ENCODE measurements at places on chromosomes 16 and 17.

DNA sequence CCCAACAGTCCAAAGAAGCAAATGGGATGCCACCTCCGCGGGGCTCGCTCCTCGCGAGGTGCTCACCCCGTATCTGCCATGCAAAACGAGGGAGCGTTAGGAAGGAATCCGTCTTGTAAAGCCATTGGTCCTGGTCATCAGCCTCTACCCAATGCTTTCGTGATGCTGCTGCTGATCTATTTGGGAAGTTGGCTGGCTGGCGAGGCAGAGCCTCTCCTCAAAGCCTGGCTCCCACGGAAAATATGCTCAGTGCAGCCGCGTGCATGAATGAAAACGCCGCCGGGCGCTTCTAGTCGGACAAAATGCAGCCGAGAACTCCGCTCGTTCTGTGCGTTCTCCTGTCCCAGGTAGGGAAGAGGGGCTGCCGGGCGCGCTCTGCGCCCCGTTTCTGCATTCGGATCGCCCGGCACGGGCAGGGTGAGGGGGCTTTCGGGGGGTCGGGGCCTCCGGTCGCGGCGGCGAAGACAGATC lies at the start of gene CDH13:
TSS of gene CDH13 (plus strand) at position 179 of the 471 bp plus-strand sequence.
- no peak for DNase-seq

GRCh38 chr16:65523283-65523944 lies 401.6 kb upstream of the CDH11 start:
- DNase-seq: no peak

- no peak for DNase-seq
Measured at GRCh38 chr17:8949061-8949661, 16.3 kb downstream of the PIK3R5 start.

DNA sequence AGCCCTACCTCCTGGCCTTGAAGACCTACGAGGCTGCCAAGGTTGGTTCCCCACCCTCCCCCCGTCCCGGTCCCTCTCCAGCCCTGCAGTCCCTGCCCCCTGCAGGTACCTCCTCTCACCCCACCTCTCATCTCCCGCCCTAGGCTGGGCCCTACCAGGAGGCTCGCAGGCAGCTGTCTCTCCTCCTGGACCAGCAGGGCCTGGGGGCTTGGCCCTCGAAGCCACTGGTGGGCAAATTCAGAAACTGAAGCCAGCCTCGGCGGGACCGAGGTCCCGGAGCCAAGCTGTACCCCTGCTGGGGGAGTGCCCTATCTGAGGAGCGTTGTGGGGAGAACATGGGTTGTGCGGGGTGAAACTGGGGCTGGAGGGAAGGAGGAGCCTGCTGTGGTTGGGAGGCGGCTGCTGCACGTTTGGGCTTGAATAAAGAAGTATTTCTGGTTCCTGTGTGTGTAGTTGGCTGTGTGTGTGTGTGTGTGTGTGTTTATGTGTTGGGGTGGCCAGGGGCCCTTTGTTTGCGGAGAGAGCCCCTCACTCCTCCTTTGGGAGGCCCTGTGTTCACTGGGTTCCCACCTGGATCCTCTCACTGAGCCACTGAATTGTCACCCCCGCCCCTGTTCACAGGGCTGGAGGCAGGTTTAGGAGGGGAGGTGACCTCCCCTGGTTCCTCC lies 5.9 kb downstream of the ADAD2 start:
- DNase-seq: no peak

GRCh38 chr17:62790564-62790986 lies 17.5 kb downstream of the MARCHF10 start:
- DNase-seq: no peak

- DNase-seq: no peak
Measured at GRCh38 chr17:44039829-44040635, 25.3 kb upstream of the TMEM101 start.

GRCh38 chr16:50396761-50397535 lies 28.2 kb upstream of the BRD7 start:
- DNase-seq: no peak

GRCh38 chr16:4373909-4374742 lies 2.5 kb downstream of the VASN start:
- no peak for DNase-seq

DNA sequence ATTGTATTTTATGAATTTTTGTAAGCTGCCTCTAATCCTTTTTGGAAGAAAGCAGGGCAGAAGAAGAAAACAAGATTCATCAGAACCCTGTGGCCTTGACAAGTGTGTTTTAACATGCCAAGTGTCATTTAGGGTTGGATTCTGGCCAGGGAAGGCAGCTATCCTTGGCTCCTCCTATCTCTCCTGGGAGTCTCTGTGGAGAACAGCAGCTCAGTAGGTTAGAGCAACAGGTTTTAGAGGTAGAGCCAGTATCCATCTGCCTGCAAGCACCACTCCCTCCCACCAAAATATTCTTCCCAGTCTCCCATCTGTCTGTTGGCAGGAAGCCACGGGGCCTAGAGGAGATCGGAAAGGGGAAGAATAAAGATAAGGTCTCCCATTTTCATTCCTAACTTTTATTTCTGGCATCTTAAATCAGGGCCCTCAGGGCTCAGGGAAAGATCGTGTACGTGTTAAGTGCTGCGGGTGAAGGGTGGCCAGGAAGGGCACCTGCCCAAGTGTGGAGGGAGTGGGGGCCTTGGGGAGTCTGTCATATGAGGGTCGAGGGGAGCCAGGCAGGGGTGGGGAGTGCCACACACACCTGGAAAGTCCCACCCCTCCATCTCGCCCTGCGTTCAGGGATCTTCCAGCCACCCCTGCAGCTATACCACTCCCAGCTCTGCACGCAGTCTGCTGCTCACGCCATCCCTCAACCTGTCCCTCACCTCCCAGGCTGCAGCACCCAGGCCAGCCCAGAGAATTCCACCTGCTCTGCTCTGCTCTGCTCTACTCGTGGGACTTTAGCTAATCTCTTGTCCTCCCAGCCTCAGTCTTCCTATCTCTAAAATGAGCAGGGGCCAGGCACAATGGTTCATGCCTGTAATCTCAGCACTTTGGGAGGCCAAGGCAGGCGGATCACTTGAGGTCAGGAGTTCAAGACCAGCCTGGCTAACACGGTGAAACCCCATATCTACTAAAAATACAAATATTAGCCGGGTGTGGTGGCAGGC lies 17.1 kb upstream of the CPSF4L start:
- no peak for DNase-seq

DNA sequence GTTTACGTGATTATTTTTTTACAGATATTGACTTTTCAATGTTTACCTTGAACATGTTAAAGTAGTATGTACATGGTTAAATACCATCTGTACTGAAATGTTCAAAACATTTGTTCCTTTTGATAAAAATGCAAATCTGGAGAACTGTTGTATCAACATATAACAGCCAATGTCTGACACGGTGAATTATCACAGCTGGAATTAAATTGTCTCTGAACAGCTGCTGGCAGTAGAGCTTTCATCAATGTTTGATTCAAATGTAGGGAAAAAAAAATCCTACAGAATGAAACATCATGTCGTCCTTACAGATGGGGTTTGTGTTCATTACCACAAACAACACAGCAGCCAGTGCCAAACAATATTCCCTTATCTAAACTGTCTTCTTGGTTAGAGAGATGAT lies 79.9 kb downstream of the TOX3 start:
- no peak for DNase-seq

GRCh38 chr17:79012563-79013134 lies 3.1 kb upstream of the CANT1 start:
- no peak for DNase-seq

GRCh38 chr16:59470556-59470955 lies 736.4 kb upstream of the GOT2 start:
- DNase-seq: no peak

GRCh38 chr17:69523244-69523861 lies 108.9 kb downstream of the MAP2K6 start:
- DNase-seq: no peak

DNA sequence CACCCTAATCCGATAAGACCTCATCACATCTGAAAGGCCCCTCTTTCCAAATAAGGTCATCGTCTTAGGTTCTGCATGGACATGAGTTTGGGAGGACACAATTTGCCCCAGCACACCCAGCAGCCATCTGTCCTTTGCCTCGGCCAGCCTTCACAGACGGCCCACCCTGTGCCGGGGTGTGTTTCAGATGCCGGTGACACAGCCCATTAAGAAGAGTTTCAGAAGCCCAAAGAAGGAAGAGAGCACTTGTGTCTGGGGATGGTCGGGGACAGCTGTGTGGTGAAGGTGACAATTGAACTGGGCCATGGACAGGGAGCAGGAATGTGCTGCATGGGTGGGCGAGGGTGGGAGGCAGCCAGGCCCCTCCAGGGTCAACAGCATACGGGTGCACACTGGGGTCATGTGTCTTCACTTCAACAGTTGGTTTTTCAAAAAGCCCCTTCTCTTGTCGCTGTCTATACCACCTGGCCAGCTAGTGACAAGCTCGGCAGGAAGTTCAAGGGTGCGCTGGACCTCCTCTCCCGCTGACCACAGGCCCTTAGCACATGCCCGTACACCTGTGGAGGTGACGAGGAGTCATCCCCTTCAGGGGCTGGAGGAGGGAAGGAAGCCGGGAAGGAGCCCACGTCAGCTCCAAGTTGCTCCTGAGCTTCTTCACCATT lies 183.1 kb downstream of the C16orf95 start:
- no peak for DNase-seq
